ENCODE measurements at places on chromosomes 3 and 15.

GRCh38 chr3:126014252-126014651 is 45.3 kb downstream of the ROPN1B start:
- DNase-seq: peak; percentile 6

DNA sequence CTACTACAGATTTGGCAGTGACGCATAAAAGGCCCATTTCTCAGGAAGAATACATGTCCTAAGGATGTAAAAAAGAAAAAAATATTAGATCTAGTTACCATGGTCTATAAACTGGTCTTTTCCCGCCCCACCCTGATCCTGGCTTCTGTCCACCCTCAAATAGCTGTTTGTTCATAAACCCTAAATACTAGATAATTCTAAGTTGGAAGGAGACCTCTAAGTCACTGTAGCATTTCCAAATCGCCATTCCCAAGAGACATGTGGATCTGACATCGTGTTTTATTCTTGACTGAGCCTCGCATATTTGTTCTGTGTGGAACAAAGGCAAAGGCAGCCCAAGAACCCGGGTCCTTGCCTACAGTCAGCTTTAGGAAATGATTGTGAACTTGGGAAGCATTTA is 49.0 kb downstream of the LMCD1 start:
- DNase-seq: no peak

- no peak for DNase-seq
These were observed 20.9 kb downstream of the PSTPIP1 start for GRCh38 chr15:77015646-77016320.

GRCh38 chr15:67037694-67038093 is 27.7 kb upstream of the SMAD3 start:
- no peak for DNase-seq

GRCh38 chr15:88256279-88257230 is at the start of gene NTRK3:
NTRK3 (minus strand) TSS chr15:88256739; CDS start chr15:88256153, 586 bp downstream.
- DNase-seq: peak; percentile 35

GRCh38 chr3:144055604-144056003 is 84.0 kb downstream of the DIPK2A start:
- DNase-seq: no peak

DNA sequence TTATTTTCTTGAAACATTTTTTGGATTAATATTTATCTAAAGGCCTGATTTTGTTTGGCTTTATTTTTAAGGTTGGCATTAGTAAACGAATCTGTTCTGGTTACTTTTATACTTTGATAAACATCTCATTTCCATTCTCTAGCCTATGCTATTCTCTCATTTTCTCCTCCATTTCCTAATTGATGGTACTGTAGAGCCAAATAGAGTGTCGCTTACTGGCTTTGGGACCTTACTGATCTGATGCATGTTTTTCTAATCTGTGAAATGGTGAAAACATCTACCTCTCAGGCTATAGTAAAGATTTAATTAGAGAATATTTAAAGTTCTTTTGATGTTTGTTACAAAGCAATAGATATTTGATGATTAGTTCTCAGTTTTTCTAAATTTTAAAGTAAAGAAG is 1.6 kb downstream of the LNP1 start:
- DNase-seq: no peak

- DNase-seq: no peak
These were observed 1029.8 kb downstream of the ROBO1 start for GRCh38 chr3:78737988-78738387.

GRCh38 chr15:58484791-58485600 is 53.2 kb downstream of the LIPC start:
- peak; percentile 46 for DNase-seq

DNA sequence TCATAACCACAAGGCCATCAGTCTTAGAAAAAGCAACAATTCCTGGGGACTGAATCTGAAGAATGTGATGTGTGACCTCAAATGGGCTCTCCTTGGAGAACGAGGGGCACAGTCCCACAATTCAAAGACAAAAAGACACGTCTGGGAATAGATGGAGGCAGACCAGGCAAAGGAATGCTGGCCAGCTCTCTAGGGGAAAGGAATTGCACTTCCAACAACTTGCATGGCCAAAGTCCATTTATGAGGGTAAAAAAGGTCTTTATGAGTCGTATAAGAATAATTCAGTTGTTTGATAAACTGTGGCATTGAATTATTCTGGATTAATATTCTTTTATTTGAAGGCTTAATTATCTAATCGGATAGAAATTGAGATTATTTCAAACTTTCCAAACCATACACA is 180.5 kb upstream of the FEZF2 start:
- DNase-seq: no peak

- DNase-seq: no peak
These were observed 28.3 kb downstream of the SRP14 start for GRCh38 chr15:40010686-40011085.

DNA sequence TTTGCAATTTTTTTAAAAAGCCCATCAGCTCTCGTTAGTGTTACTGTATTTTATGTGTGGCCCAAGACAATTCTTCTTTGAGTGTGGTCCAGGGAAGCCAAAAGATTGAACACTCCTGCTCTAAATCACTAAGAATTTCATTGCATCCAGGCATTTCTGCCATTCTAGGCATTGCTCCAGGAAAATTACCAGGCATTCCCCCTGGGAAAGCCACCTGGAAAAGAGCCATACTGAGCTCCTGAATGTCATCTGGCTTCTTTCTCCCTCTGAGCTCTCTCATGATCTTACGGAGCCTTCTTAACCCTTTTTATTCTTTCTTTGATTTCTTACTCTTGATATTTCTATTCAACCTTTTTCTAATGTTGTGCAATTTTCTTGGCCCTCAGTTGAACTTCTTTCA is 202.2 kb downstream of the DOCK3 start:
- no peak for DNase-seq

GRCh38 chr15:66725464-66725785 is 23.4 kb downstream of the SMAD6 start:
- DNase-seq: no peak

GRCh38 chr15:76116138-76116885 is 56.5 kb downstream of the TMEM266 start:
- DNase-seq: no peak

DNA sequence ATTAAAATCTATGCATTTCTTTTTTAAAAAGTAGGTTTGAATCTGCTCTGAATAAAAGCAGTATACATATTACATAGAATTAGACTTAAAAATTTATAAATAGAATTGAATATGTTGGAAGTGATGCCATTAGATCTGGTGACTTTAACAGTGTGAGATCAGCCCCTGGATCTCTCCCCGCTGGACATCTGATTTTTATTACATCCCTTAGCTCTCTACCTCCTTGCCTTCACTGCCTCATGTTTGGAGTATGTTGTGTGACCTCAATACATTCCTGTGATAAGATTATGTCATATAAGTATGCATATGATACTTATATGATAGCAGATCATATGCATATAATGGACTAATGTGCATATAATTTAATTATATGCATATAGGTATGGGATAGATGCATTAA is 643.4 kb upstream of the NR2F2 start:
- no peak for DNase-seq

DNA sequence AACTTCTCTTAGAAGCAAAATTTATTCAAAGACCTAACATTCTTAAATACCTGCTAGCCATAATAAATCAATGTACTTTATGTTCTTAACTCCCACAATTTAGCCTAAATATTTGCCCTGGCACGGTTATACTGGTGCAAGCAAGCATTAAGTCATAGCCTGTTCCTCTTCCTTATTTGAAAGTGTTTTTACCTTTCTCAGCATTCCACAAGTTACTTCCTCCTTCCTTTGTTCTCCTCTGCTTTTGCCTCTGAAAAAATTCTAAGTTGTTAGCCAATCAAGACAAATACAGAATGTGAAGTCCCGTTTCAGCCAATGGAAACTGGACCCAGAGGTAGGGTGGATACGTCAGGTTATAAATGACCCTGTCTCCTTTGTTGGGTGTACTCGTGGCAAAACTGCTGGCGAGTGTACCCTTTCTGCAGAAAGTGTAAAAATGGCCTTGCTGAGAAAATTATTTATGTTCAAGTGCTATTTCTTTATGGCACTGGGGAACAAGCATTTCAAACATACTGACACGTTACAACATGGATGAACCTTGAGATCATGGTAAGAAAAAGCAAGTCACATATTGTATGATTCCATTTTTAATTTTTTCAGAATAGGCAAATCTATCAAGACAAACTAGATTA is 3.1 kb upstream of the TATDN2 start:
- DNase-seq: no peak

DNA sequence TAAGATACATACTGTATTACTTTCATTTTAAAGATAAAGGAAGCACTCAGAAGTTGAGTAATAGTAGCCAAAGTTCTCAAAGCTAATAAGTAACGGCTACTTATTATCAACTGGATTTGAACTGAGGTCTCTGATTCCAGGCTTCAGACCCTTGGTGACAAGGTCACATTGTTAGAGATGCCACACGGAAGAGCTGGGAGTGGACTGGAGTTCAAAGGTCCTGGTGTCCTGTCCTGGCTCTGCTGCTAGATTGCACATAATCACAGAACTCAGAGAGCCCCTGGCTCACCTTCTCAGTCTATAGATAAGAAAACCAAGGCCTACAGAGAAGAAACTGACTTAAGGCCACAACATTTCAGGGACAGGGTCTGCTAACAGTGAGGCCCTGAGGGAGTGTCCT is 75.3 kb downstream of the MYLK start:
- no peak for DNase-seq

DNA sequence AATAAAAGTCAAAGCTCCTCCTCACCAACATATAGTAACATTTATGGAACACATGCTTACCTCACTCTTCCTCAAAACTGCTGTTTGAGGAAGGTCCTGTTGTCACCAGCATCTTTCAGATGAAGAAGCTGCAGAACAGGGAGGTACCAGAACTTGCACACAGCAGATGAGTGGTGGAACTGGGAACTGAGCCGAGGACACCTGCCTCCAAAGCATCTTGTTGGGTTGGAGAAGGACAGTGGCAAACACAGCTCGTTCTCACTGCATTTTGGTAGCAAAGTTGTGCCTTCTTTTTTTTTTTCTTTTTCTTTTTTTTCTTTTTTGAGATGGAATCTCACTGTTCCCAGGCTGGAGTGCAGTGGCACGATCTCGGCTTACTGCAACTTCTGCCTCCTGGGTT is 76.0 kb downstream of the CEMIP start:
- no peak for DNase-seq

DNA sequence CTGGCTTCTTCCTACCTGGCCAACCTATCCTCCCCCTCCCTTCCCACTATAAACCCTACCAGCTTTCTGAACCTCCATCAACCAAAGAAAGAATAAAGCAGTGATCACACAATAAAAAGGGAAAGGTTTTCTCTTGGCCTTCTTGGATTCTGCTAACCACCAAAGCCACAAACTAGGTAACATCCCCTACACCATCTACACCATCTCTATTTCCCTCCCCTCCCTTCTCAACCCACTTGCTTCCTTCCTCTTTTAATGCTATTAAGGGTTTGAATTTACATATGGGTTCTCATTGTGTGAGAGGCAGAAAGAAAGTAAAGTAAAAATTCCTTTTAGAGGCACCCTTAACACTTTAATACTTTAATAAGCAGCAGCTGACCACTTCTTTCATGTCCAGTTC is 25.8 kb upstream of the RSL24D1 start:
- peak; percentile 37 for DNase-seq

DNA sequence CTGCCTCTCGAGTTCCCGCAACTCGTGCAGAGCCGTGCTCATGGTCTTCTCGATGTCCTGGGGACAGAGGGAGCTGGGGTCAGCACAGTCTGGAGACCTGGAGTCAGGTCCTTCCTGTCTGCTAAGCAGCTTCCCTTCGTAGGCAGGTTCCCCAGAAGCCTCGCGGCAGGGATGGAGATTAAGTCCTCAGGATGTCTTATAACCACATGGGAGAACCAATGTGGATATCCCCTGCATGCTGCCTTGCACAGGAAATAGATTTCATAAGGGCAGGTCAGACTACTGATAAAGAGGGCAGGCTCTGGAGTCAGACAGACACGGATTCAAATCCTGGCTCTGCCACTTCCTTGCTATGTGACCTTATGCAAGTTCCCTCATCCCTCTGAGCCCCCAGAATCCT is 22.6 kb upstream of the RAD18 start:
- no peak for DNase-seq

DNA sequence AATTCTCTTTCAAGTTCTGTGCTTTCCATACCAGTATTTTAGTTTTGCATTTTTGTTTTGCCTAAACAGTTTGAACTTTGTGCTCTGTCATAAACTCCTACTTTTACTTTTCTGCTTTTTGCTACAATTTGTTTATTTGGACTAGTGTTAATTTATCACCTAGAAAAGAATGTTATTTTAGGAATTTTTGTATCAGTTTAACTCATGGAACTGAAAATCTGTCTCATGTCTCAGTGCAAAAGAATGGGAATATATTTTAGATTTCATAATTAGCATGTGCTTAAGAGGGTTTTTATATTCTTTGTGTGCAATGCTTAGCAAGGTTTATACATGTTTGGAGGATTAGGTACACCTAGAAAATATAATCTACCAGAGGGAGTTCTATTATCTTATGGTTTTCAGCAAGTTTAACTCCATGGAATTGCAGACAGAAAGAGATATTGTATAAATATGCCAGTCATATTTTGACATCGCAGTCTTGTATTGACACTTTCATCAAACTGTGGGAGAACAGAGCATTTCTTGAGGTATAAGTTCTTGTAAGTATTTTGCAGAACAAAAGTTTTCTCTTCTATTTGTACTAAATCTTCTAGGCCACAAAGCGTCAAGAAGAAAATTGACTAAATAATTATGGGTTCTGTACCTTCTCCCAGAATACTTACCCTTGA is 409.9 kb downstream of the RBMS3 start:
- DNase-seq: no peak

DNA sequence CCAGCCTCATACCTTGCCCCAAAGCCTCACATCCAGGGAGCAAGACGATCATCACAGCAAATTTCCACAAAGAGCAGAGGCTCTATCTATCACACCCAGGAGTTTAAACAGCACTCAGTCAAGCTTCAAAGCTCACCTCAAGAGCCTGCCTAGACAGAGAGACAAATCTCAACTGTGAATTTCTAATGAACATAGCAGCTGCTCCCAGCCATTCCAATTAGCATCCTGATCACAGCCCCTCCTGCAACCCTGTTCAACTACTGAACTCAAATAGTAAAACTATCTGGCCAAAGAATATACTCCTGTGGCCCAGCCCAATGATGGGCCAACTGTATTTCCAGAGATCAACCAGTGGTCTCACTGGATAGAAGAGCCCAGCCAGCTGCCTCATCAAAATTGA is 269.8 kb downstream of the CTNNB1 start:
- DNase-seq: no peak

GRCh38 chr3:140505213-140505612 is 172.7 kb upstream of the TRIM42 start:
- DNase-seq: peak; percentile 70

- no peak for DNase-seq
These were observed 418.1 kb downstream of the EPHA6 start for GRCh38 chr3:97232393-97233034.

- no peak for DNase-seq
These were observed 156.1 kb downstream of the FBLN2 start for GRCh38 chr3:13705051-13705450.

Data from pons (tissue), 1 donor.